EH (cell line): ENCODE measurements at places on chromosomes 12 and 14.

- DNase-seq, result no peak
Observed at GRCh38 chr14:71591231-71591630, 341.0 kb upstream of the RGS6 start.

- DNase-seq, result no peak
Observed at GRCh38 chr12:97982684-97983083, 520.1 kb downstream of the RMST start.

DNA sequence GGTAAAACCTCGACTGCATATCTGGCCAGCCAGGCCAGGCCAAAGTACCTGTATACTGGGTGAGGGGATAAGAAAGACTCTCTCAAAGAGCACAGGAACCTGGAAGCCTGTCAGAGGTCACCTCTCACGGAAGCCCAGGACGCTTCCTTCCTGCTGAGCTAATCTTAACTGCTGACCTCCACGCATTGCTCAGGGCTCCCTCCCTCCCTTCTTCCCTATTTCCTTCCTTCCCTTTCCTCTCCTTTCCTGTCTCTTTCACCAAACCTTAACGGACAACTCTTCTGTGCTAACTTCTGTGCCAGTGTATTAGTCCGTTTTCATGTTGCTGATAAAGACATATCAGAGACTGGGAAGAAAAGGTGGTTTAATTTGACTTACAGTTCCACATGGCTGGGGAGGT is 14.8 kb upstream of the RNASE10 start:
- no peak for DNase-seq

GRCh38 chr12:26936559-26937442 is 980 bp downstream of the INTS13 start:
- DNase-seq, result peak; percentile 34

- peak; percentile 34 for DNase-seq
Observed at GRCh38 chr12:18578191-18578590, 159.6 kb downstream of the PLCZ1 start.

GRCh38 chr12:77548797-77549196 is 281.9 kb upstream of the NAV3 start:
- DNase-seq, result no peak

DNA sequence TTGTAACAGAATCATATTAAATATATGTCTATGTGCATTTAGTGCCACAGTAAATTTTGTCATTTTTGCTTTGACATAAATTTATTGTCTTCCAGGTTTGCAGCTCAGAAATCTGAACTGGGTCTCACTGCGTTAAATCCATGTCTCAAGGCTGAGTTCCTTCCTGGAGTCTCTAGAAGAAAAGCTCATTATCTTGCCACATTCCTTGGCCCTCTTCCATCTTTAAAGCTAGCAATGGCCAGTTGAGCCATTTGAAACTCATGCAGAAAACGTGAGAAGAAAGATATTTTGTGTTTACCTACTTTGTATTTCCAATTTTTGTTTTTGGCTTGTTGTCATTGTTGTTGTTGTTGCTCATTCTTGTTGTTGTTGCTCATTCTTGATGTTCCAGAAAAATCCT is 10.7 kb downstream of the PRH1 start:
- peak; percentile 33 for DNase-seq

DNA sequence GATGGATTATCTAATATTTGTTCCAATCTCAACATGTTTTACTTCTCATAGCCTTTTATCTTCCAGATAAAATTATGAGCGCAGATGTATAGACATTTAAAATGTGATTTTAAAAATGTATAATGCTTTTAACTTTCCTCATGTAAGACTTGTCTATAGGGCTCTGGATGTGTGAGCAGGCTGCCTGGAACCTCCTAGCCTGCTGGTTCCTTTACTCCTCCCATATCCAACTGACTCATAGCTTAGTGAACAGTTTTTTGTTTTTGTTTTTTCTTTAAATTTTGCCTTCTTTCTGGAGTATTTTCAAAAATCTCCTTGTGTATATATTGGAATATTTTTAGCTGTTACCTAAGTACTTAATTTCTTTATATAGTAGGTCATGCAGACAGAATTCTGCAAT is 115.4 kb downstream of the PDE3A start:
- peak; percentile 51 for DNase-seq

GRCh38 chr12:118035190-118036041 is 18.9 kb downstream of the RFC5 start:
- peak; percentile 55 for DNase-seq

- no peak for DNase-seq
Observed at GRCh38 chr14:103107941-103108748, 13.6 kb downstream of the EXOC3L4 start.

GRCh38 chr14:33477797-33478196 is 473.1 kb downstream of the EGLN3 start:
- DNase-seq, result no peak

- peak; percentile 16 for DNase-seq
Observed at GRCh38 chr14:93281937-93282336, 50.9 kb downstream of the BTBD7 start.

DNA sequence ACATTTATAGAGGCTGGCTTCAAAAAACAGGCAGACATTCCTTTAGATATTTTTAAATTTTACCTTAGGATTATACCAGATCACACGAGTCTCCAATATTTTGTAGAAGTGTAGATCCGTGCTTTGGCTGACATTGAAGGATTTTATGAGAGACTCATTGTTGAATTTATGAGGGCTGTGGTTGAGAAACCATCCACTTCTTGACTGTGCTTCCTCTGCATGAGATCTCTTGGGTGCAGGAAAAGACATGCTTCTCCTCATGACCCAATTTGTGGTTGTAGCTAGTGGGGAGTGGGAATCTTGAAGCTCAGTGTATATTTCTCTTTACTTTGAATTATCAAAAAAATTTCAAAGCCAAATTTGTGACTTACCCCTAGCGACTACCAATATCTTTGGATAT is 36.7 kb upstream of the NKX2-8 start:
- no peak for DNase-seq

GRCh38 chr12:28096649-28097048 is 93.6 kb upstream of the CCDC91 start:
- DNase-seq, result no peak

GRCh38 chr14:71361874-71362273 is 454.6 kb downstream of the PCNX1 start:
- DNase-seq, result no peak

GRCh38 chr14:64628940-64629408 is 75.2 kb upstream of the PLEKHG3 start:
- DNase-seq, result peak; percentile 99

GRCh38 chr12:86389949-86390348 is 133.8 kb upstream of the MGAT4C start:
- DNase-seq, result no peak

- no peak for DNase-seq
Observed at GRCh38 chr14:64400829-64401459, 12.8 kb downstream of the MTHFD1 start.

- DNase-seq, result no peak
Observed at GRCh38 chr12:129081755-129082250, 228.5 kb downstream of the GLT1D1 start.

DNA sequence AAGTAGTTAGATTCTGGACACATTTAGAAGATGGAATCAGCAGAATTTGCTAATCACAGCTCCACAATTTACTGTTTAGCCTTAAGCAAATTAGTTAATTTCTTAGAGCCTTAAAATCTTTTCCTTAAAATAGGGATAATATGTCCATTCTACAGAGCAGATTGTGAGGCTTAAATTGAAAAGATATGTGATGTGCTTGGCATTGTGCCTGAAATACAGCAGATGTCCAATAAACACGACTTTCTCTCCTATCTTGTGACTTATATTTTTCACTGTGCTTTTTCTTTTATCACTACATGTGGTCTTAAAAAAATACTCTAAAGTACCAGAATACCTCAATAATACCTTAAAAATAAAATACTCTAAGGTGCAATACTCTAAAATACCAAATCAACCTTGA is 30.6 kb downstream of the CCER1 start:
- DNase-seq, result no peak

DNA sequence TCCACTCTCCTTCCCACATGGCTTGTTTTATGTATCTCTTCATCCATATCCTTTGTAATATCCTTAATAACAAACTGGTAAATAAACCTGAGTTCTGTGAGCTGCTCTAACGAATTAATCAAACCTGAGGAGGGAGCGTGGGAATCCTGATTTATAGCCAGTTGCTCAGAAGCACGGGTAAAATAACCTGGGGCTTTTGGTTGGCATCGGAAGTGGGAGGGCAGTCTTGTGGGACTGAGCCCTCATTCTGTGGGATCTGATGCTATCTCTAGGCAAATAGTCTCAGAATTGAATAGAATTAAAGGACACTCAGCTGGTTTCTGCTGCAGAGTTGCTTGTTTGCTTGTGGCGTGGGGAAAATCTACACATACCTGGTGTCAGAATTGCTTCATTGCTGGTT is 17.5 kb upstream of the LDHB start:
- no peak for DNase-seq

DNA sequence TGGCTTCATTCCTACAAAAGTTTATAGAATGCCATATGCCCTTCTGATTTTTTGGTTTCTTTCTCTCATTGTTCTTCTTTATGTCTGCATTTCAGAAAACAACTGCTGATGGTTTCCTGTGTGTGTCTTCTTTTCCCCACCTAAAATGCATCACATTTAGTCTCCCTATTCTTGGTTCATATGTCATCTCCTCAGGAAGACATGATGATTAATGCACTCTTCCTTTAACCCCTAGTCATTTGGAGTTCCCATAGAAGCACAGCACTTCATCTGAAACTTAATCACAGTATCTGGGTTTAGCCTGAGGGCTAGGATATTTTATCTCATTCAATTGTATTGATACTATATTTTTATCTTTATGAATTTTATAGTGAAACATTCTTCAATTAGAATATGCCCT is 21.5 kb downstream of the GNPNAT1 start:
- peak; percentile 13 for DNase-seq

DNA sequence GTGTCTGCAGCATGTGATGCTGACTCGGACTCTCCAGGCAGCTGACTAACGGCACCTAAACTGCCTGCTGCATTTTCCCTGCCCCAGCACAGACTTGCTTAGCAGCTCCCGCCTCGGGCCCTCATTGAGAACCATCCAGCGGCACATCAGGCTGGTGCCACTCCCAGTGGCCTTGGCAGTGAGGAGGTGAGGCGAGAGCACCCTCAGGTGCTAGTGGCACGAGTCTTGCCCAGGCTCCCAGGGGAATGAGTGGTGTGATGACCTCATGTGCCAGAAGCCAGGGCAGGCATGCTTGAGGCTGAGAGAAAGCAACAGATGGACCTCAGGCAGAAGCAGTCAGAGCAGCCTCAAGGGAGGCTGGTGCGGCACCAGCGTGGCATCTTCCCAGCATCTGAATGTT is 60.2 kb downstream of the PRKCH start:
- no peak for DNase-seq

DNA sequence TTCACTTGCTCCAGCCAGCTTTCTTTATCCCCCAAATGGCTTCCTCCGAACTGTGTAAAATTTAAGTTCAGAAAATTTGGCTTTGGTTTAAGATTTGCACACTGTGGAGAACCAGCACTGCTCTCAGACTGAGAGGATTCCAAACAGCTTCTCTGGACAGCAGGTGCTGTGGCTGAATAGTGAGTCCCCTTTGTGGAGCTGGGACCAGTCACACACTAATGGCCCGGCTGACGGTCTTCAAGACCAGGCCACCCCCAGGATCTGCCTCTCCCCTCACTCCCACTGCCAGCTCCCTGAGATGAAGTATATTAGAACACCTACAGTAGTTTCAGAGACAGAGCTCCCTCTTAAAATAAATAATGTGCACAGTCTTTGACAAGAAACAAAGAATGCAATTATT is 267.3 kb downstream of the BCAT1 start:
- DNase-seq, result no peak

GRCh38 chr12:117000316-117000715 is 89.6 kb downstream of the FBXW8 start:
- no peak for DNase-seq

DNA sequence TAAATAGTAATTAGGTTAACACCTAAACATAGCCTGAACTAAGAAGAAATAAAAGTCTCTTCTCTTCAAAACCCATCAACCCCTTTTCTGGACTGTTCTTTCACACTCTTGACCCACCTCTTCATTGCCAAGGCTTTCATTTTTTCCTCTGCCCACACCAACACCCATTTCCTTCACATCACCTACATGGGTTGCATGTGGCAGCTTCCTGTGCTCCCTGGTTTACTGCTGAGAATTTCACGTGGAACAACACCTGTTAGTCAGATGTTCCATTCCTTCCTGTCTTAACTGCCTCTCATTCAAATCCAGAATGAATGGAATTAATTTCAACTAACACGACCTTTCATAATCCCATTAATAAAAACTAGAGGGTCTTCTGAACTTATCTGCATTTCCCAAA is 157.3 kb downstream of the BCAT1 start:
- DNase-seq, result no peak

- peak; percentile 31 for DNase-seq
Observed at GRCh38 chr14:32512813-32513212, 183.7 kb downstream of the AKAP6 start.

DNA sequence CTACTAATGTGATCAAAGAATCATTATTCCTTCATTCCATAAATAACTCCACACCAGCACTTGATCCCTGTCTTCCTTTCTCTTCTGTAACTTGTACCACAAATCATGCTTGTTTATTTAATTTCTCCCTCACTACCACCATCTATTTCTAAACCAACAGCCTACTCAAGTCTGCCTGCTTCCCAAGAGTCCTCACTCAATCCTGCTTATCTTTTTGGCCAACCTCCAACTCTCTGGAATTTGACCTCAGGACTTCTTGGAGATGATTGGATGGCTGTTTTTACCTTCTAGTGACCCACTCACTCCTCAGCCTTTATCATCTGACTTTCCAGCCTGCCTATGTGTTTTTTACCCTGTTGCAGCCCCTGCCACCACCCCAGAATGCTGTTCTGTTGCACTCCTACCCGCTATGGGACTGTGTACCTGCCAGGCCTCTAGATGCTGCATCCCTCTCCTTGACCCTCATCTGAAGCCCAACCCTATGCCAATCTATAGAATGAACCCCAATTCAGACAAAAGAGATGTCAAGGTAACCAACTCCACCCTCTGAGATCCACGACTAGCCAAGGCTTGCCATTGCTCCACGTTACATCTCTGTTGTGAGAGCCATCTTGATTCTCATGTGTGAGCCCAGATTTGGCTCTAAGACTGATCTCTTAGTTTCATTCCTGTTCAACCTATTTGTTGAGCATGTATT is 150.2 kb upstream of the PLEKHG7 start:
- DNase-seq, result peak; percentile 10

DNA sequence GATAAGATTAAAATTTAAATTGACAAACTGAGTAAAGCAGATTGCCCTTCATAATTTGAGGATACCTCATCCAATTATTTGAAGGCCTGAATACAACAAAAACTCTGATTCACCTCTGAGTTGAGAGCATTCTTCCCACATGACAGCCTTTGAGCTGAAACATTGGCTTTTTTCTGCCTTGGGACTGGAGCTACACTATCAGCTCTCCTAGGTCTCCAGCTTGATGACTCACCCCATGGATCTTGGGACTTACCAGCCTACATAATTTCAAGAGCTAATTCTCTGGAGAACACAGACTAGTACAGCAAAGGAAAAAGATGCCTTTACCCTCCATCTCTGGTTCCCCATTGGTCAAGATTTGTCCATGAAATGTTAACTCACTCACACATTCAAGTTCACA is 555.1 kb downstream of the FOXG1 start:
- peak; percentile 75 for DNase-seq

- DNase-seq, result peak; percentile 48
Observed at GRCh38 chr14:32382704-32383103, 53.6 kb downstream of the AKAP6 start.
